ENCODE measurements at places on chromosomes 4 and X.

DNA sequence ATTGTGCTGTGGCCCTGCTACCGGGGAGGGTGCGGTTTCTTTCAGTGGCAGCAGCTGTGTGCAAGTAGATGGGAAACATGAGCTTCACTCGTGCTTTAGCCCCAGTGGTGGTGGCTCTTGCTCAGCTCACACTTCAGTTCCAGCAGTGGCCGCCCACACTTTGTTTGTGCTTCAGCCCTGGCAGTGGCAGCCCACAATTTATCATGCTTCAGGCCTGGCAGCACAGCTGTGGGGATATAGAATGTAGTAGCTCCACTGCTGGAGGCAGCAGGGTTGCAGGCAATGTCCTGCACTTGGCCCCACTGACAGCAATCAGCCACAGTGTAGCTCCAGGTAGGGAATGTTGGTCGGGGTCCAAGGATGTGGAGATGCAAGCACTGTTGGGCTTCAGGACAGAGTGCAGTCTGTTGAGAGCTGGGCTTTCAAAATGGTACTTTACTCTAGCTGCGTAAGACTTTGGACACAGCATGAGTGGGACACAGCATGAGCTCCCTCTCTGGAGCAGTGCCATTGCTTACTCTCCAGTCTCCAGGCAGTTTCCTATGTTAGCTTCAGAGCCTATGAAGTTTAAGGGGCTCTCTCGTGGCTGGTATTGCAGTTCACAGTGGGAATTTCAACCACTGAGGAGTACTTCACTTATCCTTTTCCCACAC, 413.1 kb downstream of the PDGFC start:
- DNase-seq = no peak

DNA sequence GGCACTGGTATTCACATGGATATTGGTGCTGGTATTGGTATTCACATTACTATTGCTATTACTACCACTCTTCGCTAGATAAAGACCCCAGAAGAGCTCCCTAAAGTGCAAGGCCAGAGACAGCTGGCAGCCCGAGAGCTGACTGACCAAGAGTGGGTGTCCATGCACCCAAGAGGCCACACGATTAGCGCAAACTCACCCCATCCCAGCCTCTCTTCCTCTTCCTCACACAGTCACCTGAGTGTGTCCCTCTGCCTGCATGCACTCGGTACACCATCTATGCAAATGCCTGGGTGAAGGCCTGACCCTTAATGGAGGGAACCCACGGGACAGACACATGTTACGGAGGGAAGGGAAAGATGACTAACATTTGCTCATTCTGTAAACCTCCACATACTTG, 86.7 kb downstream of the HAUS3 start:
- DNase-seq = no peak

GRCh38 chr4:143178923-143179322, 5.8 kb upstream of the USP38 start:
- no peak for DNase-seq

DNA sequence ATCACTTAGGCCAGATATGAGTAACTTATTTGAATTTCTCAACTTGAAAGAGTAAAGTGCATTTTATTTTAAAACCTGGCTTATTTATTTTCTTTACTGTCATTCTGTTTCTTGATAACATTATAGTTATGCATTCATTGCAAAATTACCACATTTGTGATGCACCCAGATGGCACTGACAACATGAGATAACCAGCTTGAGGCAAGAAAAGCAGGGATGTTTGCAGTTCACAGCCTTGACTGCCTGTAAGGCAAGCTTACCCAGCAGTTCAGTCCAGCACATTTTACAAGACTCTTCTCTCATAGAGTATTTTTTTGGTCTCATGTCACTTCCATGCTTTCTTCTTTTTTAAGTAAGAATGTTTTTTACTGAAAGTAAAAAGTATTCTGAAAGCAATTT, 25.3 kb upstream of the EPGN start:
- no peak for DNase-seq

DNA sequence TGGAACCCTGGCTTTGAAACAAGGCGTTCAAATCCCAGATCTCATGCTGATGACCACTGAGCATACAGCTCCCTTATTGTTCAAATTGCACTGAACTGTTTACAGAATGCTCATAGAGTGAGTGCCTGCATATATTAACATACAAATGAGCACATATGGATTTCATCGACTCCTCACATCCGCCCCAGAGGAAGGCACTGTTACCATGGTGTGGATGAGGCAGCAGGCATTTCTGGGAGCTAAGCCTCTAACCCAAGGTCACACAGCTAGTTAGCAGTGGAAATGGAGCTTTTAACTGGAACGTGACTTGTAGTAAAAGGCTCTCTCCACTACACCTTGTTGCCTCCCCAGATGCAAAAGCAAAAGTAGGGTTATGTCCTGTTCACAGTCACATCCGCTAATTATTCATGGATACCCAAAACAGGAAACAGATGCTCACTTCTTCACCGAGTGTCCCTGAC, 289.7 kb downstream of the STK32B start:
- peak; percentile 22 for DNase-seq

DNA sequence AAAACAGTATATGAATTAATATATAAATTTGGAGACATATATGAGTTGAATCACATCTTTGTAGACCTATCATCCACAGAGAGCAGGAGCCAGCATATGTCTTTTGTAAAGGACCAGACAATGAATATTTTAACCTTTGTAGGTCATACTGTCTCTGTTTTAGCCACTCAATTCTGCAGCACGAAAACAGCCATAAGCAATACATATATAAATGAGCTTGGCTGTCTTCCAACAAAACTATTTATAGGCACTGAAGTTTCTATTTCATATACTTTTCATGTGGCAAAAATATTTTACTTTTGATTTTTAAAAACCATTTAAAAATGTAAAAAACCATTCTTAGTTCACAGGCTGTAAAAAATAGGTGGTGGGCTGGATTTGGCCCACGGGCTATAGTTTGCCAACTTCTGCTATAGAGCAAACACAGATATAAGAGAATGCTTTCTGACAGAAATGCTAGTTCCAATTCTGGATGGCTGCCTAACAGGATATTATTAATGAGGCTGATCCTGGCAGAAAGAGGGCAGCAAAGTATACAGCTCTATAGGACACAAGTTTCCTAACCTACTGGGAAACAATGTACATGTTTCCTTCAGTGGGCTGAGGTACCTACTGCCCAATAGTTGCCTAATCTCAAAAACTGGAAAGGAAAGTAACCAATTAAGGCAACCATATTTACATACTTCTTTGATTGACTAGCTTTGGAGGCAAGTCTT, 58.1 kb upstream of the UCP1 start:
- DNase-seq = no peak

DNA sequence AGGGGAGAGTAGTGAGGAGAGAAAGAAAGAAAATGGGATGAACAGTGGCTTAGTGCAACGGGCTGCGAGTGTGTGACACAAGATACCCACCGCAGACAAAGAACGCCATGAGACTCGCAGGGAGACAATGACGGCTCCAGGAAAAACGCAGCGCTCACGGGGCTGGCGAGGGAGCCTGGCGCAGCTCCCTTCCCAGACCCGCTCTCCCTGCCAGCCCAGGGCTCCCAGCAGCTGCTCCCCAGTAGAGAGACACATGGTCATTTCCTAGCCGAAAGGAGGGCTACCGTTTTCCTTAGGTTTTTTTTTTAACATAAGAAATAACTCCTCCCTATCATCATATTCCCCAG, 149.5 kb downstream of the MAML3 start:
- peak; percentile 55 for DNase-seq

DNA sequence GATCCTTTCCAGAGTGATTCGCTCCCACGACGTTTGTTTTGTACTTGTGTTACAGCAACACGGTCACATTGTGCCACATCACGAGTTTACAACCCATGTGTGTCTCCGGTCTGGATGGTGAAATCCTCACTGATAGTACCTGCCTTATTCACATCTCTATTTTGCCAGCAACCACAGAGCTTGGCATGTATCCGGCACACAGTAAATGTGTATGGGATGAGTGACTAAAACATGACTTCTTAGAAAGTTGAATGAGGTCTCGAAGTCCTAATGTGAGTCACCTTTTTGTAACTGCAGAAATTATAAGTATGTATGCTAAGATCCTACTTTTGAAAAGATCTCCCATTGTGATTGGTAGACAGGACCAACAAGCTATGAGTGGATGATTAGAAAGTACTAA, 7.5 kb downstream of the STOX2 start:
- DNase-seq = no peak

DNA sequence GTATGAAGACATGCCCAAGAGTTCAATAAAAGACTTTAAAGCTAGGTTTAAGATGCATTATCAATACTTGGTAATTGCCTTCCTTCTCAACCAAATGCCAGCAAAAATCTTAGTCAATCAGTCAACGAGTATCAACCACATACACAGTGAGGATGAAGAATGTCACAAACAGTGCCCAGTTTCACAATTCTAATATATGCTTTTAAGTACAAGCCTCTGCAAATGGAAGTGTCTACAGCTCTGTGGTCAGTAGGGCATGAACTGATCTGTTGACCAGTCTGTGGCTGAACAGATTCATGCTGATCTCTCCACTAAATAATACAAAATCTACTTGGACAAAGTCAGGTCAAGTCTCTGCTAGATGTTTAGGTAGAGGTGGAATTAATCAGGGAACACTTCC, 27.9 kb downstream of the PPARGC1A start:
- no peak for DNase-seq
